Activated CD4-positive, alpha-beta T cell treated with anti-CD3 and anti-CD28 coated beads for 4 hours (primary cell): ENCODE measurements at places on chromosomes 12 and 14.

DNA sequence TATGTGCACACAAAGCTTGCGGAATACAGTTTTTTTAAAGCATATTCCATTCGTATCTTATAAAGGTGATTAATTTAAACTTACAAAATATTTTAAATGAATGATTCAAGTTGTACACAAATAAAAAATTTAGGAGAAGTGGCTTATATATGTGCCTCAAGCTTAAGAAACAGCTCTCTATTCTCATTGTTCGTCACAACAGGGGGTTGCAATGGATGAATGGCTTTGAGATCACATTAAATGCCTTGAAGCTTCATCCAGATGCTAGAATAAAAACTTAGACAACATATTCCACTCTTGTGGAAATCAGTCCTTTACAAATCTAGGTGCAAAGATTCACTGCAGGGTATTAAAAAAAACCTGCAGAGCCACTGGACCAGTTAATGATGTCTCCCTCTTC, 303.9 kb upstream of the LRFN5 start:
- DNase-seq, result no peak

- no peak for DNase-seq
These were observed 115.5 kb upstream of the FKBP4 start for GRCh38 chr12:2679068-2679815.

DNA sequence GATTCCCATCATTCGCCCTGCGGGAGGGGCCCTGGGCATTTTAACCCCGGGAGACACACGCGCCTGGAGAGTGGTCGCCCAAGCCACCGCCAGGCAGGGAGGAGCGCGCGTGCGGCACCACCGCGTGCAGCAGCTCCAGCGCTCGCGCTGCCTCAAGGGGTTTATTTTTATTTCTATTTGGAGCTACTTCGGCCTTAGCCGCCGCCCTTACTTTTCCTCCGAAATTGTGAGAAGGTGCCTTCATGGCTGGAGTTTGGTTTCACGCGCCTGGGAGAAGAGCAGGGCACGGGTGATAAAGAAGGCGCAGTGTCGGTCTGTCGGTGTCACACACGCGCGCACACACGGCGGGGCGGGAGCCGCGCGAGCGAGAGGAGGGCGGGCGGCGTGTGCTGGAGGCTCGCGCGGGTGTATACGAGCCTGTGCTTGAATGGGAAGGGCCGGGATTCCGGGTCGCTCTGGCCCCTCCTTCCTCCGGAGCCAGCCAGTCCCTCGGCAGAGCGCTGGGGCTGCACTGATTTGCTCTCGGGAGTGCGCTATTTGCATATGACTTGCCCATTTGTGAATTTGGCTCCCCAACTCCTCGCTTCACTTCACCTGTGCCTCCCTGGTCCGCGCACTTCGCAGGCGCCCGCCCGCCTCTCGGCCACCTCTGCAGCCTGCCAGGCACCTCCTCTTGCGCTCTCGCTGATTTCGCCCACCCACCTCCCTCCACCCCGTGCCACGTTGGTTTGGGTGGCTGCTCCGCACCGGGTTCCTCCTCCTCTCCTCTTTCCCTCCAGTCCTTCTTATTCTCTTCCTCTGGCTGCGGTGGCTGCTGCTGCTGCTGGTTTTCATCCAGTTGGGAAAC, 932.3 kb downstream of the DIO2 start:
- DNase-seq, result no peak

DNA sequence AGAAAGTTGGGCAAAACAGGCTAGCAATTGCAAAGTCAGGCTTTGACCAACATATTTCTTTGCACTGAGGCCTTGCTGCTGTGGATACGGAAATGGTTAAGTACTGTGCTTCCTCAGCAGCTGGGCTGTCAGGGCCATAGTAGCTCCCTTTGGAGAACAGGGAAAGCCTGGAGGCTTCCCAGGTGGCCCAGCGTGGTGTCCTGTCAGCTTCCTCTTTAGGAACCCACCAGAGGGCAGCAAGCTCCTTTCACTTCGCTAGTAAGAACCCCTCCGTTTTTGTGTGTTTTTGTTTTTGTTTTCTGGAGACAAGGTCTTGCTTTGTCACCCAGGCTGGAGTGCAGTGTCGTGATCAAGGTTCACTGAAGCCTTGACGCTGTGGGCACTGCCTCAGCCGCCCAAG, 1.7 kb upstream of the CFAP251 start:
- no peak for DNase-seq

DNA sequence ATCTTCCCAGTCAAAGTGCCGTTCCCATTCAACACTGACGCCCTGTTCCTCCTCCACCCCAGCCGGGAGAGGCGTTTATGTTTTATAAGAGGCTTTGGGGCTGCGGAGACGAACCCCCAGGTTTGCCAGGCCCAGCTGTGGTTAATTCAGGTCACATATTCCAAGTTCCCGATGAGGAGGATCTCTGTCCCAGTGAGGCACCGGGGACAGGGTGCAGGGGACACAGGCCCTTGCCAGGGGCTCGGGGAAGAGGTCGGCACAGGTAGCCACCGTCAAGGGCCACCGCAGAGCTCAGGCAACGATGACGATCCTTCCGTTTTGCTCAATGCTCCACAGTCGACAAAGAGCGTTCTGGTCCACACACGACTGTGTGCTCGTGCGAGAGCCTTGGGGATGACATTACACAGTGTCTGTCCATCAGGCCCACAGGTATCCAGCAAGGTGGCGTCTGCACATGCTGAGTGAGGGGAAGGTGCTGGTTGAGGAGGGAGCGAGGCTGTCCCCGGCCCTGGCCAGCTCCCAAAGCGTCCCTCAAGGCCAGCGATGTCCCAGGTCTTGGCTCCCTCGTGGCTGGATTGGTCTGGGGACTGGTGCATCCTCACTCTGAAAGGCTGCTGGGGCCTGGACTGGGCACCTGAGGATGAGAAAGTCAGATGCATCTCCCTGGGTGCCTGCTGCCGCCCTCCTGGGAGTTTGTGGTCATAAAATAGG, 189.2 kb upstream of the C14orf180 start:
- DNase-seq, result no peak

- DNase-seq, result no peak
These were observed 96.0 kb upstream of the NEDD1 start for GRCh38 chr12:96811083-96811482.

- no peak for DNase-seq
These were observed 203.3 kb upstream of the NUDT4 start for GRCh38 chr12:93174473-93174872.

- DNase-seq, result no peak
These were observed 110.6 kb downstream of the BMP4 start for GRCh38 chr14:53845813-53846693.

GRCh38 chr14:64772397-64772950, 68.2 kb downstream of the PLEKHG3 start:
- DNase-seq, result no peak

DNA sequence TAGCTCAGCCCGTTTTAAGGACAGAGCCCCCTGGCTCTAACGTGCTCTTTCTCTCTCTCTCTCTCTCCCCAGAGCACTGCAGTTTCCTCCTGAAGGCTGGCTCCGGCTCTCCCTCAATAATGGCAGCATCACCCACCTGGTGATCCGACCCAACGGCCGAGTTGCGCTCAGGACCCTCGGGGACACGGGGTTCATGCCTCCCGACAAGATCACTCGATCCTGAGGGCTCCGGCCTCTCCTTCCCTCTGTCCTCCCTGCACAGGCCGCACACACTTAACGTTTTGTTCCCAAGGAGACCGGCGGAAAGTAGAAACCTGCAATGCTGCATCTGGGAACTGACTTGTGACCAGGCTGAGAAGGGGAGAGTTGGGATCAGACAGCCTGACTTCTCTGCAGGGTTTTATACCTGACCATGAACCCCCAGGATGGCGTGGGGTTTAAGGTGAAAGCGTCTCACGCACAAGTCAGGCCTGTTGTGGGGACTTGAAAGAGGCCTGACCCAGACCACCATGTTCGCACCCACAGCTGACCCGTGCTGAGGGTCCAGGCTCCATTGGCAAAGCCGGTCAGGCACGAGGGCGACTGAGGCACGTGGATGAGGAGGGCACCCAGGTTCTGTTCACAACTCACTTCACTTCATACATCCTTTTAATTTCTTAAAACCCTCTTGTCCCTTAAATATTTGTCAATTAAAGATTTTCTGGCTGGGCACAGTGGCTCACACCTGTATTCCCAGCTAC, 10.1 kb downstream of the PGAM5 start:
- no peak for DNase-seq

- DNase-seq, result no peak
These were observed 196.4 kb downstream of the RGS6 start for GRCh38 chr14:72128629-72129028.

DNA sequence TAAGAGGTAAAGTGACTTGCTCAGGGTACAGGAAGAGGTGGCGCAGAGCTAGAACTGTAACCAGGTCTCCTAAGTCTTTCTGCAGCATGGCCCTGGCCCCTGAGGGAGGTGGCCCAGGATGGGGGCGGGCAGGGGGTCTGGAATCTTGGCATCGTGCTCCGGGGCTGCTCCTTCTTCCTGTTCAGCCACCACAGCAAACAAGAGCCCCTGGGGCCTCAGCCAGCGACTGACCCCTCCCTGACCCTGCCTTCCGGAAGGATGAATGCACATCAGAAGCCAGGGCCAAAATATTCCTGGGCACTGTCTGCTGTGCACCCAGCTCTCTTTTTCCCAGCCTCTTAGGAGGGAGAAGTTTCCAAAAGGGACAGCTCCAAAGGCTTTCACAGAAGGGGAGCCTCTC, 242.8 kb downstream of the DPF3 start:
- DNase-seq, result no peak

DNA sequence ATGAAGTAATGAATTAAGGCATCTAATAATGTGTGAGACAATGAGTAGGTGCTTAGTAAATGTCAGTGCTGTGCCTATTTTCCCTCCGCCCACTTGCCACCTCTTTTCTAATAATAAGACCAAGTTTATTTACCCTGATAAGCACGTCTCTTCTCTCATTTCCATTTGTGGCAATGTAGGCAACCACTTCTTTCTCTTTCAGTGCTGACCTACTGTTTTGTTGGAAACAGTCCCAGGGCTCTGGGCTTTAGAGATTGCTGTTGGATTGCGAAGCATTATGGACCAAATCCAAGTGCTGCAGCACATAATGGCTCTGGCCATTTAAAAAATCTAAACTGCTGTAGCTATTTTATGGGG, 141.3 kb upstream of the PLEKHG7 start:
- DNase-seq, result no peak

DNA sequence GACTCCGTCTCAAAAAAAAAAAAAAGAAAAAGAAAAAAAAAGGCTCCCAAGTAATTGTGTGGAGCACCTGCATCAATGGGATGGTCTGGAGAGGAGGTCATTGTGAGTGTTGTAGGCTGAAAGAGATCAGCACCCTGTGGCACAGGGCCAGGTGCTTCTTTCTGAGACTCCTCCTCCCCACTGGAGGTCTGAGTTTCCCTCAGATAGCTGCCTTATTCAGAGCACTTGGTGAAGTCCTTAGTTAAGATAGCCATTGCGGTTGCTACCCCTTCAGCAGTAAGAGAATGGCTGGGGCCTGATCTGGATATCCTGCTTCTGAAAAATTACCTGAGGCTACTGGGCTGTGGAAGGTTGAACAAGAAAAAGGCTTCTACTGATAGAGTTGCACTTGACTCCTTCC, 69.8 kb downstream of the ANO6 start:
- no peak for DNase-seq

DNA sequence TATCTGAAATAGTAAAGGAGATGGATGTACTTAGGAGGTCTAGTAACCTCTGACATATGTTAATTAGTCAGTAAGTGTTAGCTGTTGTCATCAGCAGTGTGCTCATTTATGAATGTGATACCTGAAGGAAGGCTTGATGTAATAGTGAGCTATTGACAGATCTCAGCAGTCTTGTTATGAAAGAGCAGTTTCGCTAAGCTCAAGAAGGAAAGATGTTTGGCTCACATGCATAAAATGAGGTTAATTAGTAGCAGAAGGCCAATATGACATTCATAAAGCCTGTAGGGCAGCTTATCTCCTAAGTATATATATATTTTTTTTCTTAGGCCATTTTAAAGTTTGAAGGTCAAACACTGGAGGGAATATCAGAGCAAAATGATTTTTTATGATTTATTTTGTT, 2.8 kb downstream of the FAM234B start:
- no peak for DNase-seq

GRCh38 chr14:85254711-85255110, 275.2 kb upstream of the FLRT2 start:
- no peak for DNase-seq

GRCh38 chr14:101071493-101071906, 168.0 kb upstream of the RTL1 start:
- DNase-seq, result no peak

DNA sequence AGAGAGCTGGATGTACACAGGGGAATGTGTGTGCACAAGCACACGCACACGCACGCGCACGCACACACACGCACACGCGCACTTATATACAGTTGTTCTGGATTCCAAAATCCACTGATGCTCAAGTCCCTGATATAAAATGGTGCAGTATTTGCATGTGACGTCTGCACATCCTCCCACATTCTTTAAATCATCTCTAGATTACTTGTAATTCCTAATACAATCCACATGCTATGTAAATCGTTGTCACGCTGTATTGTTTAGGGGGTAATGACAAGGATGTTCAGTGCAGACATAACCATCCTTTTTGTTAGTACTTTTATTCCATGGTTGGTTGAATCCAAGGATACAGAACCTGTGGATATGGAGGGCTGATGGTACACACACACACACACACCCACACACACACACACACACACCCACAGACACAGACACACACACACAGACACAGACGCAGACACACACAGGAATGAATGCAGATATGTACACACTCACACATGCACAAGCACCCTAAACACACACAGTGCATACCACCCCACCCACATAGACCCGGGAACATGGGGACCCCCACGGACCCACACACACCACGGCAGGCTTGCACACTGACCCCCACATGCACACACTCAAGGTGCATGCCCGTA, 188.5 kb upstream of the PRMT8 start:
- DNase-seq, result no peak

GRCh38 chr12:98883231-98883630, 238.1 kb downstream of the APAF1 start:
- DNase-seq, result no peak

DNA sequence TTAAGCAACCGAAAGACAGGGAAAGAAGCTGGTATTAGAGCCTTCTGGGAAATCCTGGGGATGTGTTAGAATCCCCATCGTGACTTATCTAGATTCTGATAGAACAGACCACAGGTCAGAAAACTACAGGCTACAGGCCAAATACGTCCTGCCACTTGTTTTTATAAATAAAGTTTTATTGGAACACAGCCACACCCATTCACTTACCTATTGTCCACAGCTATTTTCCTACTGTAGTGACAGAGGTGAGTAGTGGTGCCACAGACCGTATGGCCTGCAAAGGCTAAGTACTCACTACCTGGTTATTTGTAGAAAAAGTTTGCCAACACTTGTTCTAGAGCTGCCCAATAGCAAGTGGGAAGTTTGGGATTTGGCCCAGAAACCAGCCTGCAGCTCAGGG, 53.8 kb downstream of the HRK start:
- DNase-seq, result no peak

DNA sequence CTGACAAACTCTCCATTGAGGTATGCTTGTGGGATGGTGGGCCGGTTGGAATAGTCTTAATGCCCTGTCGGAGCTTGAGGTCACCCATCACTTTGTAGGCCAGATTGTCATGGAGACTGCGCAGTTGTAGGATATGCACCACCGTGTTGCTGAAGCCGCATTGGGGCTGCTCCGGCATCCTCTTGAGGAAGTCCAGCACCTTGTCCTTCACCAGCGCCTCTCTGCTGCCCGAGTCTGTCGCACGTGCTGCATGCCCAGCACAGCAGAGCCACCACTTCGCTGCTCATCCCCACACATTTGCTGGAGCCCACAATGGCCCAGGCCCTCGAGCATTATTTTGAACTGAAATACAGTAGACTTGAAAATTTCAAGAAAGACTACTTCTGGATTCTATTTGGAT, 61.8 kb downstream of the FBXO33 start:
- DNase-seq, result no peak
